Suppressor macrophage treated with lipopolysaccharide for 1 hour (primary cell): ENCODE measurements at places on chromosomes 1 and 21.

GRCh38 chr1:54480525-54480848 is 67.5 kb upstream of the ACOT11 start:
- no peak for DNase-seq

DNA sequence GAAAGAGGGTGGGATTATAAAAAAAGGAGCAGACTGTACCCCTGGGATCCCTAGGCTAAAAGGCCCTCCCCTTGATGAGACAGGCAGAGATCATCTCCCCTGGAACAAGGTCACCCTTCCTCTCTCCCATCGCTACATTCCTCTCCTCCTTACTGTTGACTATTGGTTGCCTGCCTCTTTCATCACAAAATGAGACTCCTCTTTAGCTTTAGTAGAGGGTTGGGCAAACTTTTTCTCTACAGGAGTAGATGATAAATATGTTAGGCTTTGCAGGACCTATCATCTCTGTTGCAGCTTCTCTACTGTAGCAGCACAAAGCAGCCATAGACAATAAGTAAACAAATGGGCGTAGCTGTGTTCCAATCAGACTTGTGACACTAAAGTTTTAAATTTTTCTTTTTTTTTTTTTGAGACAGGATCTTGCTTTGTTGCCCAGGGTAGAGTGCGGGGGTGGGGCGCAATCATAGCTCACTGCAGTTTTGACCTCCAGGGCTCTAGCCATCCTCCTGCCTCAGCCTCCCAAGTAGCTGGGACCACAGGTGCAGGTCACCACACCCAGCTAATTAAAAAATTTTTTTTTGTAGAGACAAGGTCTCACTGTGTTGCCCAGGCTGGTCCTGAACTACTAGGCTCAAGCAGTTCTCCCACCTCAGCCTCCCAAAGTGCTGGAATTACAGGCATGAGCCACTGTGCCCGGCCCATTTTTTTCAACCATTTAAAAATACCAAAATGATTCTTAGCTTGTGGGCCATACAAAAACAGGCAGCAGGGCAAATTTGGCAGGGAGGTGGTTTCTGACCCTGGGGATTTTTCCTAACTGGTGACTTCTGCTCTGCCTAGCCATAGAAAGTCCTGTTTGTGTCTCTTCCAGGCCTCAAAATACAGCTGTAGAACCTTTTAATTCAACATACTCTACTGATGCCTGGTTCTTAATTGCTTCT is 15.1 kb downstream of the MCL1 start:
- peak; percentile 53 for DNase-seq

DNA sequence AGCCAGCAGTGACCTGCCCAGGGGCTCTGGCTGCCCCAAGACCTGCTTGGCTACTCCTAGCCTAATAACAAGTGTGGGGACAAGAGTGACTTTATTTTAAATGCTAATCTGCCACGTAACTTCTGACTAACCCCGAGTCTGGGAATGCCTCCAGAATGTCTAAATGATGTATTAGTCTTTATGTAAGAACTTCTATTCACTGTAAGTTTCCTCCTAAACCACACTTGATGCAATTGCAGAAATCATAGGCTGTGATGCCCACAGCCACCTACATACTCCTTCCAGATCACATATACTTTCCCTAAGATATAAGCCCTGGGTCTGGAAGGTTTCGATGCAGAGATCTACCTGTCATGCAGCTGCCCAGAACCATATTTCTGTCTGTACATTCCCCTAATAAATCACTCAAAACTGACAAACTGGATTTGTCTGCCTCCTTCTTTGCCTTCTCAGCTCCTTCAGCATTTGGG is 5.9 kb upstream of the VPS45 start:
- peak; percentile 43 for DNase-seq

- no peak for DNase-seq
Measured at GRCh38 chr1:154327466-154328317, 2.4 kb downstream of the ATP8B2 start.

- DNase-seq, result no peak
Measured at GRCh38 chr1:9242338-9242969, 7.9 kb downstream of the H6PD start.

DNA sequence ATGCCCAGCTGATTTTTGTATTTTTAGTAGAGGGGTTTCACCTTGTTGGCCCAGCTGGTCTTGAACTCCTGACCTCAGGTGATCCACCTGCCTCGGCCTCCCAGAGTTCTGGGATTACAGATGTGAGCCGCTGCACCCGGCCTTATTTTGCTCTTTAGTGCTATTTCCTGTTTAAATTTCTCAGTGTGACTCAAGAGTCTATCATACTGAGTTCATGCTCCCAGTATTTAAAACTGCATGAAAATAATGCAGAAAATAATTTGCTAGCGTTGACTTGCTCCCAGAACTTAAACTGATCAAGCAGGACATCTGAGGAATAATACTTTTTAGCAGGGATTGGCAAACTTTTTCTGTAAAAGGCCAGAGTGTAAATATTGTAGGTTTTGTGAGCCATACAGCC is 86.4 kb upstream of the C1orf21 start:
- no peak for DNase-seq

- DNase-seq, result peak; percentile 53
Measured at GRCh38 chr1:66316464-66317247, 217.3 kb upstream of the SGIP1 start.

- no peak for DNase-seq
Measured at GRCh38 chr1:89938171-89939055, 56.5 kb upstream of the ZNF326 start.

DNA sequence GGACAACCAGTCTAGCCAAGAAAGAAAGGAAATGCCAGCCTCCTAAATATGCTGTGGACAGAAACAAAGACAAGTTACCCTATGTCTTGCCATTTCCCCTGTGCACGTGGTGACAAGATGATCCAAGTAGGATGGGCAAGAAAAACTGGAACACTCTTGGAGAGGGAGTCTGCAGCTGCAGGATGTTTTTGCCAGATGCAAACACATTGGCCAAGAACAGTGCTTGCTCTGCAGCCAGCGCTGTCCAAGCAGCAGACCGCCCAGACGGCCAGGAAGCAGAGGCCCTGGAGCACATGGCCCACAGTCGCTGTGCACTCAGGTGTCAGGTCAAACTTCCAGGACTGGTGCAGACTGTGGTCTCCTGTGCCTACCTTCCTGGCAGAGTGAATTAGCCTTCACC is 189.3 kb downstream of the SLC35F3 start:
- DNase-seq, result no peak

DNA sequence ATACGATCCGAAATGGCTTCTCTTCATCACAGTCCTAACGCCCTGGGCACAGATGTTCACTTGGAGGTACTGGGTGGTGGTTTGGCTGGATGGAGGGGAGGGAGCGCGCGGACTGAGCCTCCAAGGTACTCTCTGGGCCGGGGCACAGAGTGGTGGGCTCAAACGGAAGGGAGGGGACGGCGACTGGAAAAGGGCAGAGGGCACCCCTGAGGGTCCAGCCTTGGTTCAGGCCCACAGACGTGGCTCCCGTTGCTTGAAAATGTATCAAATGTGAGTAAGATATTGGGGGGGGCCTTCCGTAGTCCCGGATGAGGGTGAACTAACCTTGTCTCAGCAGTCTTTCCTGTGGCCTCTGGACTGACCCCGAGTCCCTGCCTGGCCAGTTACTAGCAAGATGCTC is 463 bp downstream of the IL12RB2 start:
- no peak for DNase-seq

GRCh38 chr1:84299536-84300170 is 1.9 kb upstream of the SAMD13 start:
- DNase-seq, result peak; percentile 42

DNA sequence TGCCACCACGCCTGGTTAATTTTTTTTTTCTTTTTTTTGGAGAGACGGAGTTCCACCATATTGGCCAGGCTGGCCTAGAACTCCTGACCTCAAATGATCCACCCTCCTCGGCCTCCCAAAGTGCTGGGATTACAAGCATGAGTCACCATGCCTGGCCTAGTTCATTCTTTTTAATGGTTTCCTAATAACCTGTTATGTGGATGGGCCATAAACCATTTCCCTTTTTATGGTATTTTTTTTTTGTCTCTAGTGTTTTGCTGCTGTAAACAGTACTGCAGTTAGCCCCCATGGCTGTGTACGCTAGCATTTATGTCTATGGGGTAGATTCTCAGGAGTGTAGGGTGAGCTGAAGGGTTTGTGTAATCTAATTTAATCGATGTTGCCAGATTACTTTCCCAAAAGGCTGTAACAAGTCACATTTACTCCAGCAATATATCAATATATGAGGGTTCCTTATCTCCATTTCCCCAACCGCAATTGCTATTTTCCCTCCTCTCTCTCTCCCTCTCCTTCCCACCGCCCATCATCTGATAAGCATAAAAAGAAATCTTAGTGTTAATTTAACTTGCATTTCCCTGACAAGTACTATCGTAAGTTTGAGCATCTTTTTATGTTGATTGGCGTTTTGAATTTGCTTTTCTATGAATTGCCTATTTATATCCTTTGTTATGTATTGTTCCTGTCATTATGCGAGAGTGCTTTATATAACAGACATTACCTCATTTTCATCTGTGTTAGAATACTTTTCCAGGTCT is 28.7 kb downstream of the RCSD1 start:
- DNase-seq, result peak; percentile 45

DNA sequence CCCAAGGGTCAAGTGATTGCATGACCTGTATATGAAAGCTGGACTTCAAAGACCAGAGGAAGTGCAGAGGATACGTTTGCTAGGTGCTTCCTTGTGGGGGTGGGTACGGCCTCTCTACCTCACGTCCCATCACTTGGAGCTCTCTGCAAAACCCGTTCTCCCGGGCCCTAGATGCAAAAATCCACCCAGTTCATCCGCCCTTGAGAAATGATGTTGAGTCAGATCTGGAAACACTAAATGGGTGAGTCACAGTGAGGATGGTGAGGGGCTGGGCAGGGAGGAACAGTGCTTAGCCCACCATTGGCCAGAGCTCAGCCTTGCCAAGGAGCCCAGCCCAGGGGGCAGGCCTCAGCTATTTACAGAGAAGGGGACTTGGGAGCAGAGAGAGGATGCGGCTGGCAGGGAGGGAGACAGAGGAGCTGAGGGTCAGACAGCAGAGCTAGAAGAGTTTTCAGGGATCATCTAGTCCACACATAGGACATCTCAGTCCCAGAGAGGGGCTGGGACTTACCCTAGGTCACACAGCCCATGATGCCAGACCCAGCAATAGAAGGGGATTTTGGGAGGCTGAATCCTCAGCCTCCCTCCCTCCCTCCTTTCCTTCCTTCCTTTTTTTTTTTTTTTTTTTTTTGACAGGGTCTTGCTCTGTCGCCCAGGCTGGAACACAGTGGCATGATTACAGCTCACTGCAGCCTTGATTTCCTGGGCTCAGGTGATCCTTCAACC is 14.6 kb downstream of the ARHGEF10L start:
- peak; percentile 90 for DNase-seq

GRCh38 chr1:247741756-247742155 is 3.3 kb downstream of the OR14K1 start:
- no peak for DNase-seq

GRCh38 chr1:44637702-44638411 is 36.4 kb downstream of the TMEM53 start:
- no peak for DNase-seq

- DNase-seq, result peak; percentile 30
Measured at GRCh38 chr1:245652660-245653427, 498.1 kb downstream of the KIF26B start.

DNA sequence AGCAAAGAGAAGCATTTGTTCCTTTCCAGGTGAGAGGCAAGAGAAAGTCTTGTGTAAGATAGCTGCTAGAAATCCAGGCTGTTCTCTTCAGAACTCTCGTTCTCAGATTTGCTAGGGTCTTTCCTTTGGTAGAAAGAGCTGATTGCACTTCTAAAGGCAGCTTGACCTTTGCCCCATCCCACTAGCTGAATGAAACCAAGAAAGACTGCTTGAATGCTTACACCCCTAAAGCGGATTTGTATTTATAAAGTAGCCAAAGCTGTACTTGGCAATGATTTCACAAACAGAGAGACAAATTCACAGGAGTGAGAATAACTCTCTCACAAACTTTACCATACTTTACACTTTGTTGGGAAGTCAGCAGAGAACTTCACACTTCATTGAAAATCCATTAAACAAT is 424.1 kb downstream of the TTLL7 start:
- DNase-seq, result no peak
